ENCODE measurements at places on chromosomes 13 and 19.
A peak's percentile ranks its signal among the peaks of the same experiment; 100 is the strongest.

- no peak overlapping the region for H3K27ac ChIP-seq
- no peaks in the 10 kb centered on the region for H3K4me1 ChIP-seq
- H3K36me3 ChIP-seq = no peaks in the 10 kb centered on the region
- DNase-seq = no peak
- H3K27me3 ChIP-seq = no peaks in the 10 kb centered on the region
Measured at GRCh38 chr13:107447591-107447990, 767.7 kb downstream of the LIG4 start.

GRCh38 chr19:4057931-4058692 is 8.6 kb downstream of the ZBTB7A start:
- peak; percentile 87 for DNase-seq
- peaks cover 16% of the 10 kb centered on the region for H3K36me3 ChIP-seq
- peak overlapping the region; percentile 88 for H3K27ac ChIP-seq
- peak overlapping the region; percentile 100 for H3K4me3 ChIP-seq
- H3K4me1 ChIP-seq = peaks cover 97% of the 10 kb centered on the region
- no peaks in the 10 kb centered on the region for H3K27me3 ChIP-seq

DNA sequence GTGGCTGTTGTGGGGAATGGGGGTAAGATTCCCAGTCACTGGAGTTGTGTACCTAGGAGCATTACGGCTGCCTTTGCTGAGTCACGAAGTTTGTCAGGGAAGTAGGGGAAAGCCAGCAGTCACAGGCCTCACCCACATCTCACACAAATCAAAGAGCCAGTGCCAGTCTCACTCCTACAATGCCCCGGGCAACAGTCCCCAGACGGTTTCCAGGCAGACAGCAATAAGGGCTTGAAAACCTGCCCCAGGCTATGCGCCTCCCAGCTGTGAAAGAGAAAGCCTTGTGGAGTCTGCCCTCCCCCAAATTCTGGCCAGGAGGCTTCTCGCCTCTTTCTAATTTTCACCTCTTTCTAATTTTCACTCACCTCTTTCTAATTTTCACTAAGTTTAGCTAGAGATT is 142.3 kb upstream of the EDNRB start:
- H3K4me1 ChIP-seq = no peaks in the 10 kb centered on the region
- H3K36me3 ChIP-seq = no peaks in the 10 kb centered on the region
- H3K4me3 ChIP-seq = no peak overlapping the region
- DNase-seq = no peak

DNA sequence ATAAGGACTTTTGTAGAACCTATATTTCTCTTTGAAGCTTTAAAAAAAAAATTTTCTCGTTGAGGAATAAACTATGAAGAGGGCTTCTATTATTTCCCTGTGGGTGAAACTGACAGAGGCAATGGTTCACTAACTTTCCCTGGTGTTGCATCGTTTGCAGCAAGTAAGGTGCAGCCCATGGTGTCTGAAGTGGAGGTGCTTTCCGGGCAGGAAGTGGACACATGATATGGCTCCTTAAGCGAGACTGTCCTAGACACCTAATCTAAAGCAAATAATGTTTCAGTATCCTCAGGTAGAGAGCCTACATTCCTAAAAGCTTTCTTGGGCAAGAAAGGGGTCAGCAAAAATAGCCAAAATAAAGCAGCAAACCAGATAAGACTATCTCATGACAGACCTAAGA is 437.6 kb upstream of the ARGLU1 start:
- DNase-seq = no peak
- no peak overlapping the region for H3K27ac ChIP-seq
- H3K4me3 ChIP-seq = no peak overlapping the region
- H3K36me3 ChIP-seq = no peaks in the 10 kb centered on the region

- DNase-seq = no peak
- no peaks in the 10 kb centered on the region for H3K36me3 ChIP-seq
- no peak overlapping the region for H3K4me3 ChIP-seq
- H3K27ac ChIP-seq = no peak overlapping the region
- H3K4me1 ChIP-seq = peaks cover 7% of the 10 kb centered on the region
Measured at GRCh38 chr13:113996081-113996911, 22.4 kb upstream of the C13orf46 start.

GRCh38 chr19:33416307-33417215 is 43.1 kb downstream of the CEBPG start:
- H3K27ac ChIP-seq = no peak overlapping the region
- H3K4me3 ChIP-seq = no peak overlapping the region
- H3K27me3 ChIP-seq = no peaks in the 10 kb centered on the region
